ENCODE measurements at places on chromosomes 5 and 9. TPM values are rescaled to one million over a fixed set of nuclear protein-coding genes. Genes with fewer than 3 reads are reported as not detected.

Gene OR4F3
- polyA plus RNA-seq, result not detected

Gene FCN1
- 4.3 TPM for polyA plus RNA-seq

Gene CXCL14
- polyA plus RNA-seq, result 34.1 TPM

Gene TNFSF15
- polyA plus RNA-seq, result 9.7 TPM

Gene SHLD3
- 3.2 TPM for polyA plus RNA-seq

Gene SGCD
- polyA plus RNA-seq, result 6.7 TPM

Gene RACK1
- 2,727 TPM for polyA plus RNA-seq

- no peak for DNase-seq
Observed at GRCh38 chr9:133352635-133353340, 3.5 kb downstream of the SURF1 start.

DNA sequence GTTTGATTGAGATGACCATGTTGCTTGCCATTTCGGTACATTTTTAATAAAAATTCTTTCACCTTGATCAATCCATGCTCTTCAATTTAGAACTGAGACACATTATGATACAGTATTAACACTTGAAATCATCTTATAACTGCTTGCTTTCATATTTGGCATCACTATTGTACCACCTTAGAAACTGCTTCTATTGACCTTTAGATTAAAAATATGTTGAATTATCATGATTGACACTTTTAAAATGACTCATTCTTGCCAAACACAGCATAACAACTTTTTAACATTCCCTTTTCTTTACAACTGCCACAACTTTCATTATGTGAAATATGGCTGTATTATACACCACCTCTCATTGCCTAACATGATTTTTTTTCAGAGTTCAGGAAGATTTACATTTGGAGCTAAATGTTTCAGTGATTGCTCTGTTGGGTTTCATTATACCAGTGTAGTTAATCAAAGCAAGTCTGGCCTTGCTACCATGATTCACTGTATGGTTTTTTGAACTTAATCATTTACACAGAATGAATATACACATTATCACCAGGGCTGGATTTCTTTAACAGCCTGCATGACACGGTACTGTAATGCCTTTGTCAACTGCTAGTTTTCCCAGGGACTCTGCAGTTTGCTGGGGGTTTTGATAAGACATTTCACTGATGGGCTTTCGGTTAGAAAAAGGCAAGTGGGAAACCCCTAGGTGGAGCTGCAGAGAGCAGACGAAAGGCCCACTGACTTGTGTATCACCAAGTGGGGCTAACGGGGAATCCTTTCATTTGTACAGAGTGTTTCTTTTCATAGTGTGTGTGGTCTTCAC lies 93.6 kb upstream of the TLE4 start:
- DNase-seq, result peak; percentile 47

DNA sequence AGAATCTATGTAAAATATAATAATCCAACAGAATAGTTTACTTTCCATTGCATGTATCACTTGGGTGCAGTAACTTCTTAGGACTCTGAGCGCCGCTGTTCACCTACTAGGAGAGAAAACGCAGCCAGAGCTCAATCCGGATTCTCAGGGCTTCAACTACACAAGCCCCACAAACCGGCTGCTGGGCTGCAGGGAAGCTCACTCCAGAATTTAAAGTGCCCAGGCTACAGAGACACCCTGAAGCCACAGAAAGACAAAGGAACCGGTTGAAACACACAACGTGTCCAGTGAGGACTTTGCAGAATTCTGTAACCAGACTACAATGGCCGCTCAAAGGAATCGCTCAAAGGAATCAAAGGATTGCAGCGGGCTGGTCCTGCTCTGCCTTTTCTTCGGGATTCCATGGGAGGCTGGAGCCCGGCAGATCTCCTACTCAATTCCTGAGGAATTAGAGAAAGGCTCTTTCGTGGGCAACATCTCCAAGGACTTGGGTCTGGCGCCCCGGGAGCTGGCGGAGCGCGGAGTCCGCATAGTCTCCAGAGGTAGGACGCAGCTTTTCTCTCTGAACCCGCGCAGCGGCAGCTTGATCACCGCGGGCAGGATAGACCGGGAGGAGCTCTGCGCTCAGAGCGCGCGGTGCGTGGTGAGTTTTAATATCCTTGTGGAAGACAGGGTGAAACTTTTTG lies at the start of gene PCDHGA10:
PCDHGA10 (plus strand) TSS at position 134 of the 686 bp plus-strand sequence; CDS start at position 323, 189 bp downstream.
- no peak for DNase-seq

- DNase-seq, result peak; percentile 71
Observed at GRCh38 chr9:133237035-133237731, 28.1 kb upstream of the OBP2B start.

DNA sequence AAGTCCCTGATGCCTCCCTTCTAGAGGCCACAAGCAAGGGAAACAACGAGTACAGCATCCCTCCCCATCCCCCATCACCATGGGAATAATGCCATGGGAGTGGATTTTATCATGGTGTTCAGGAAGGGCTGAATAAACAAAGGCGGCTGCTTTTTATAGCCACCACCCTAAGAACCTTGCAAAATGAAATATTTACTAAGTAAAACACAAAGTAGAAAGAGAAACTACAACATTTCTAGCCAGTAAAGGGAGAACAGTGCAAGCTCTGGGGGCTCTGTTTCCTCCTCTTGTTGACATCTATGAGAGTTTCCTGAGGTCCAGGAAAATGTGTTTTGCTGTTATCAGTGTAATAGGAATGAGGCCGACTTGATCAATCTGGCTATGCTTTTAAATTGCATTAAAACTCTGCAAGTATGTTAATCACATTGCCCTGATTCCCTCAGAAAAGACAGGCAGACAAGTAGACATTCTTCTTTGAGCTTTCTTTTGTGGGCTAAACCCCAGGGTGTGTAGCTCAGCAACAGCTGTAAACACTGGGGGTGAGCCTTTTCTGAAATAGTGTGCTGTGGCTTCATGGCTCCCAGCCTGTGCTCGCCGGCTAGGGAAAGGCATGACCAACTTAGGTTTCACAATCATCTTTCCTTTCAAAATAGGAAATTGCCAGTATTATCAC lies 31.1 kb downstream of the SV2C start:
- no peak for DNase-seq

DNA sequence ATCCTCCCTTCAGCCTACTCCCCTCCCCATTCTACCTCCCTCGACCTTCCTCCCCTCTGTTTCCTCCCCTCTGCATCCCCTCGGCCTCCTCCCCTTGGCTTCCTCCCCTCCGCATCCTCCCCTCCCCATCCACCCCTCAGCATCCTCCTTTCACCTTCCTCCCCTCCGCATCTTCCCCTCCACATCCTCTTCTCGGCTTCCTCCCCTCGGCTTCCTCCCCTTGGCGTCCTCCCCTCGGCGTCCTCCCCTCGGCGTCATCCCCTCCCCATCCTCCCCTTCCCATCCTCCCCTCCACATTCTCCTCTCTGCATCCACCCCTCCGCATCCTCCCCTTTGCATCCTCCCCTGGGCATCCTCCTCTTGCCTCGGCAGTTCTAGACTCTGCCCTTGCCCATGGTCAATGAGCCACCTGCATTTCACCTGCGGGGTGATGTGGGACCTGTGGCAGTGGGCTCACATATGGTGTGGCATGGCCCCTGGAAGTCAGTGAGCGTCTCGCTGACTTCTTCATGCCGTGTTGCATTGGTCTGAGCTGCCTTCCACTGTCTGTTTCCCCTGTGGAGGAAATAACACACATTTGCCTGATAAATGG lies 113.0 kb downstream of the WNK2 start:
- no peak for DNase-seq

DNA sequence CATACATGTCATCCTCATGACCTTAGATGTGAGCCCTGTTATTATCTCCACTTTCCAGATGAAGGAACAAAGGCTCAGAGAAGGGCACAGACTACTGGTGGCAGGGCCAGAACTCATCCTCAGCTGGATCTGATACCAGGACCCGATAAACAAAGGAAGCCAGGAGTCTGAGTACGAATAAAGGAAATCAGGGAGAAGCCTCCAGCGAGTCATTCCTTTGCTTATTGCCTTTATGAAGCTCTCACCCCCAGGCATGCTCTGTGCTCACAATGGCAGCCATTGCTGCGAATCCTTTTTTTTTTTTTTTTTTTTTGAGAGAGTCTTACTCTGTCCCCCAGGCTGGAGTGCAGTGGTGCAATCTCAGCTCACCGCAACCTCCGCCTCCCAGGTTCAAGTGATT lies 130.1 kb downstream of the GAPVD1 start:
- DNase-seq, result no peak

DNA sequence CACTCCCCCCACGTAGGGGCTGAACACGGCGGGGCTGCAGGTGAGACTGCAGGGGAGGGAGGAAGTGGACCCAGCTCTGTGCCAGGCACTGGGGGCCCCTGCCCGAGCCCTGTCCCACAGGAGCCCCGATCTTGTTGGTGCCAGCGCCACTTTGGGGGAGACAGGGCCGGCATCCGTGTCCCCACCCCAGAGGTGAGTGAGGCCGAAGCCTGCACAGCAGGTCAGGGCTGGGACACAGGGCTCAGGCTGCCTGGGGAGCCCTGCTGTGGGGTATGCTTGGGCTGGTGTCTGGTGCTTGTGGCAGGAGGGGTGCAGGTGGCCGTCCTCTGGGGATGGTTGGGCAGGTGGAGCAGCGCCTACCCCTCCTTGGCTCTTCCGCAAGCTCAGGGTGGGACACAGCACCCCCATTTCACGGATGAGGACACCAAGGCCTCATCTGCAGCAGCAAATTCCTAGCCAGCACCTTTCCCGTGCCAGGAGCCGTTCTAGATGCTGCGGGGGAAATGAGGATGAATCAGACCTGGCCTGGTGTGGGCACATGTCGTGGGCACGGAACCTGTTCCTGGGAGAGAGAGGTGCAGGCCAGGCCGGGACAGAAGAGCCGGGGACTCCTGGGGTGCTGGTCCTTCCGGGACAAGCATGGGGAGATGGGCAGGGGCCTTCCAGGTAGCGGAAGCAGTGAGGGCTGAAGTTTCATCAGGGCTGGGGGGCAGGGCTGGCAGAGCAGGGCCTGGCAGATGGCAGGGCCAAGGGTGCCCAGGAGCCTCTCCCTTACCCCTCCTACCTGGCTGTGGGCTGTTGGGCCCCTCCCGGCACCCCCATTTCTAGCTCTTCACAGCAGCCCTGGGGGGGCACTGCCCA lies 35.2 kb downstream of the KCNT1 start:
- no peak for DNase-seq

DNA sequence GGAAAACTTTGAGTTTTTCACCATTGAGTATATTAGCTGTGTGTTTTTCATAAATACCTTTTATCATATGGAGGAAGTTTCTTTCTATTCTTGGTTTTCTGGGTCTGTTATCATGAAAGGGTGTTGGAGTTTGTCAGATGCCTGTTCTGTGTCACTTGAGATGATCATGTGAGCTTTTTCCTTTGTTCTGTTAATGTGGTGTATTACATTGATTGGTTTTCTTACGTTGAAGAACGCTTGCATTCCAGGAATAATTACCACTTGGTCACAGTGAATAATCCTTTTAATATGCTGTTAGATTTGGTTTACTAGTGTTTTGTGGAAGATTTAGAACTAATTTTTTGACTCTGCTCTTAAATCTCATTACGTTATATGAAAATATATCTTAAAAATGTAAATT lies 7.8 kb downstream of the PLEKHG4B start:
- no peak for DNase-seq

DNA sequence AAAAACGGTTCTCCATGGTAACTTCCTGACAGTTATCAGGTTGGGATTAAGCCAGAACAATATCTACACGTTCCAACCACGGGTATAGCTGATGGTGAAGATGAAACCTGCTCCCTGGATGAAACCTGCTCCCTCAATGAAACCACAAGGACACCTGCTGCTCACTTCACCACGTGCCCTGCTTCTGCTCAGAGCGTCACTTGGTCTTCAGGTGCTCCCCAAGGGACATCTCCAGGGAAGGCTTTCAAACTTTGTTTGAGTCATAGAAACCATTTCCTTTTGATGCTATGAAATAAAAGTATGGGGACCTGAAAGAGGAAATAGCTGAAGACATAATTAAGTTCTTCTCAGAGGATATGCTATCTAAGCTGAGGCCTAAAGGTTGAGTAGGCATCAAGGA lies 242.4 kb downstream of the MED10 start:
- DNase-seq, result no peak

GRCh38 chr9:128104171-128104618 lies 23.3 kb downstream of the PTGES2 start:
- no peak for DNase-seq

DNA sequence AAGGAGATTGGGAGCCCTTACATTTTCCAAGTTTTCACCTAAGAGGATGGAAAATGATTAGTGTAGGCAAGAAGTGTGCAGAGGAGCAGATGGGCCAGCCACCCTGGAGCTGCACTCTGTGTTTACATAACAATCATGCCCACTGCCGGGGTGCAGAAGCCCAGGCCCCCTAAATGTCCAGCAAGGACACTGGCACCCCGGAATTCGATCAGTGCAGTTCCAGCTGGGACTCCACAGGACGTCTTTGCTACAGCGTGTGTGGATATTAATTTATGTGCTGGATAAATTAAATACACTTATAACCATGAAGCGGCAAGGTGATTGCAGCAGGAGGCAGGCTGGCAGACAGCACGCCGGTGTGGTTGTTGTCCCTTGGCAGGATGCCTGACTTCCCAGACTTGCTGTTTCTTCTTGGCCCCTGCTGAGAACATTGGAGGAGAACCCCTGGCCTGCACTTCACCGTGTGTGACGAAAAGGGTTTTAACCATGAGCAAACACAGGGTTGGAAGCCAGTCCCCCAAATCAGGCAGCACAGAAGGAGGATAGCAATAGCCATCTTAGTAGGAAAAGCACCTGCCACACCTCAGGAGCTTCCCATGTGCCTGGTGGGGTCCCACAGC lies 73.7 kb downstream of the GADD45G start:
- no peak for DNase-seq

DNA sequence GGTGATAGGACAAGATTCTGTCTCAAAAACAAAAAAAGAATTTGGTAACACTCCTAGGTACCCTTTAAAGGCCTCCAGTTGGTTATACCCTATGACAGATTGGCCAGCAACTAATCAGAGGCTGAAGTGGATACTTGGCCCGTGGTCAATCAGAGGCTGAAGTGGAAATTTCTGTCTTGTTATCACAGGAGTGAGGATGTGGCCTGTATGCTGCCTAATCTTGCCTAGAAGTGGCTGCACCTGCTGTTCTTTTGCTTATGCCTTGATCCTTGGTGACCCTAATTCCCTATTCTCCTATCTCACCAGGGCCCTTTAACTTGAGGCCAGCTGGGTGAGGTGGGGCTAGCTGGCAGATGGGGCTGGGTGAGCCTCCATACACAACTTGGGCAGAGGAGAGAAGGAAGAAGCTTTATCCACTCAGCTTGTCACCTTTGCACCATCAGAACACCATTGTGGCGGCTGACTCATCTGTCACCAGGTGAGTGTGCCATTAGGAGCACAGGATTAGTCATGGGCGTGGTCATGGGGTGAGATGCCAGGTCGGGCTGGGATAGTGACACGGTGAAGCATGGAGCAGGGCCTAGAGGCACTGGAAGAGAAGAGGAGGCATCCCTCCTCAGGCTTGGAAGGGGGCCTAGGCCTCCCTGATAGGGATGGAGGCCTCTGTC lies 41.5 kb downstream of the SAR1B start:
- DNase-seq, result no peak

- no peak for DNase-seq
Observed at GRCh38 chr9:5518937-5519319, 8.6 kb downstream of the PDCD1LG2 start.

DNA sequence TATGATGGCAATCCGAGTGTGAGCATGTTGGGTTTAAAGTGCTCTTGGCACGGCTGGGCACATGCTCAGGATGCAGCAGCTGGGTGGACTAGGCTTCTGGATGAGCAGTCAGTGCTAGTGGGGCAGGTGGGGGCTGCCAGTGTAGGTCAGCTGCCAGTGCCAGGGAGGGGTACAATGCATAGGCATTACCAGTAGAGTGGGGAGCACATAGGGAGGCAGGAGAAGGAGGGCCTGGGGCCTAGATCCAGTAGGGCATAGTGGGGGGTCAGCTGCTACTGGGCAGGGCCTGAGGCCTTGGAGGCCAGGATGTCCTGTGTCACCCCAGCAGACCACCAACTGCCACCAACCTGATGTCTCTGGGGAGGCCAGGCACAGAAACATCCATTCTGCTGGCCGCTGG lies 24.2 kb downstream of the ACSL6 start:
- no peak for DNase-seq

Measured in renal pelvis (tissue), 12 donors.